Fibroblast of skin of right biceps (primary cell): ENCODE measurements at places on chromosomes 12 and 14.

DNA sequence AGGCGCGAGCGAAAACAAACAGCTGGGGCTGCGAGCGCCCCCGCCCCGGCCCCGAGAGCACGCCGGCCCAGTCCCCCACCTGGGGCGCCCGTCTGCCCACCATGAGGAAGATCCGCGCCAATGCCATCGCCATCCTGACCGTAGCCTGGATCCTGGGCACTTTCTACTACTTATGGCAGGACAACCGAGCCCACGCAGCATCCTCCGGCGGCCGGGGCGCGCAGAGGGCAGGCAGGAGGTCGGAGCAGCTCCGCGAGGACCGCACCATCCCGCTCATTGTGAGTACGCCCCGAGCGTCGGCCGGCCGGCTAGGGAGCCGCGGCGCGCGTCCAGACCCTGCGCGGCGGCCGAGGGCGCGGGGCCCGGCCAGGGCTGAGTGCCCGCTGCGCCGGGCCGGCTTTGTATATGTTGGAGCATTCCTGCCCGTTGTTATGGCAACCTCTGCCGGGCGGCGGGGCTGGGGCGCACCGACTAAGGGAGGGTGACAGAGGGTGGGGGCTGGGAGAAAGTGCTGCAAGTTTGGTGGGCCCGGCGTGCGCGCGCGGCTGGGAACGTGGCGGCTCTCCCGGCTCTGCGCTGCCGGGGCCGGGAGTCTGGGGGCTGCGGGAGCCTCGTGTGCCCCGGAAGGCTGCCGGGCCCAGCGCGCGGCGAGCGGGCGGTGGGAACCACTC, 367 bp downstream of the GALNT16 start:
- no peak for DNase-seq

DNA sequence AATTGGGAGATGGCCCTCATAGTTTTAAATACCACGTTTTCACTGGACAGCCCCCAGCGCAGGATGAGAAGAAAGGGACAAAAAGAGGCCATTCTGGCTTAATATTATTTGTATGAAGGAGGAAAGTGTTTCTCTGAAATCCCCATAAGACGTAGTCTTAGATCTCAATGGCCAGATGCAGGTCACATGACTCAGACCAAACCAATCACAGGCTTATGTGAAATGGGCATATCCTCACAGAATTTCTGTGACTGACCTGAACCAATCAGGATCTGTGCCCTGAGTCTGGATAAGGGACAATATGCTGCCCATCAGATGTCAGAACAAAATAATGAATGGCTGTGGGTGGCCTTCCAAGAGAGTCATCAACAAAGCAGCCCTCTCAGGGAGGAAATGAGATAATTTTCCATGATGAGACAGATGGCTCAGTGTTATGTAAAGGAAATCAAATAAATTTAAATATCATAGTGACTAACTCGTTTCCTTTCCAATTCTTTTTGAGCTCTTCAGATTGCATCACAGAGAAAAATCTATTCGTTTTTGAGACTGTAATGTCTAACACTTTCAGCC, 1009.5 kb upstream of the TMEM132C start:
- DNase-seq = peak; percentile 70

DNA sequence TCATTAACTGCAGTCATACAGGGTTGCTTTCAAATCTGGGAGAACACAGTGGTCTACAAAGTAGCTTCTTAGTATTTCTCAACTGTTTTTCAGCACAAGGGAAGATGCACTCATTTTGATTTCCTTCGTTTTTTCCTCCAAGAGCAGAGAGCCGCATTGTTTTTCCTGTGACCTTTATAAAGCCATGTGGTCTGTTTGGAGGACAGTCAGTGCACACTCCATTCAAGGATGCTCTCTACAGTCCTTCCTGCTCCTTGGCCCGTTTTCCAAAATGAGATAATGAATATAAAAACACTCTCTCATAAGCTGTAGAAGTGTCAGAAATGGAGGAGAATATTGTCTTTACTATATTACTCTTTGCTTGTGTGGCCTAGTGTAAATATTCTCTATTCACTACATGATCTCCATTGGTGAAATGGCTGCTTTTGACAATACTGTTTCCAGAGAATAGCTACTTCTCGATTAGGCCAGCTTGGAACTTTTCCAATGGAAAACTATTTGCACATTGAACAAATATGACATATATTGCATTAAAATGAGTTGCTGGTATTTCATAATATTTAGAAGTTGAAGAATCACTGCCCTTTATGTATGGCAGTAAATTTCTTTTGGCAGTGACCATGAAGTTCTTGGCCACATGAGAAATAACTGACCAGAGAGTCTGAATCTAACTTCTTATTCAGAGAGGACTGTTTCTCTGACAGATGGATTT, 393.1 kb upstream of the RGS6 start:
- peak; percentile 59 for DNase-seq

DNA sequence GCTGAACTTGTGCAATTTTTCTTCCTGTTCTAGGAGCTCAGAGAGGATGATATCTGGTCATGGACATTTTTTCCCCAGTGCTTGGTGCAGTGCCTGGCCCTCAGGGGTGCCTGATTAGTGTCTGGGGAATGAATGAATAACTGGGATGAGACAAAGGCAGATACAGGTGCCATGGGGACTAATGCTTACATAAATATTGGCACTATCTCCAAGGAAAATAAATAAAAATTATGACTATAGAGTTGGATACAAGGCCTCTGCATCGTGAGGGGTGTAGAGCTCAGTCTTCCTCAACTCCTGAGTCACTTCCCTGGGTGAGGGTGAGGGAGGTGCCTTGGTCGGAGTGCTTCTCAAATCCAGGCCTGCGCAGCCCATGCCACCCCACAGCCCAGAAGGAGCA, 188.6 kb downstream of the KCNA5 start:
- no peak for DNase-seq

- DNase-seq = no peak
These were observed 124.3 kb downstream of the AACS start for GRCh38 chr12:125189502-125189901.

DNA sequence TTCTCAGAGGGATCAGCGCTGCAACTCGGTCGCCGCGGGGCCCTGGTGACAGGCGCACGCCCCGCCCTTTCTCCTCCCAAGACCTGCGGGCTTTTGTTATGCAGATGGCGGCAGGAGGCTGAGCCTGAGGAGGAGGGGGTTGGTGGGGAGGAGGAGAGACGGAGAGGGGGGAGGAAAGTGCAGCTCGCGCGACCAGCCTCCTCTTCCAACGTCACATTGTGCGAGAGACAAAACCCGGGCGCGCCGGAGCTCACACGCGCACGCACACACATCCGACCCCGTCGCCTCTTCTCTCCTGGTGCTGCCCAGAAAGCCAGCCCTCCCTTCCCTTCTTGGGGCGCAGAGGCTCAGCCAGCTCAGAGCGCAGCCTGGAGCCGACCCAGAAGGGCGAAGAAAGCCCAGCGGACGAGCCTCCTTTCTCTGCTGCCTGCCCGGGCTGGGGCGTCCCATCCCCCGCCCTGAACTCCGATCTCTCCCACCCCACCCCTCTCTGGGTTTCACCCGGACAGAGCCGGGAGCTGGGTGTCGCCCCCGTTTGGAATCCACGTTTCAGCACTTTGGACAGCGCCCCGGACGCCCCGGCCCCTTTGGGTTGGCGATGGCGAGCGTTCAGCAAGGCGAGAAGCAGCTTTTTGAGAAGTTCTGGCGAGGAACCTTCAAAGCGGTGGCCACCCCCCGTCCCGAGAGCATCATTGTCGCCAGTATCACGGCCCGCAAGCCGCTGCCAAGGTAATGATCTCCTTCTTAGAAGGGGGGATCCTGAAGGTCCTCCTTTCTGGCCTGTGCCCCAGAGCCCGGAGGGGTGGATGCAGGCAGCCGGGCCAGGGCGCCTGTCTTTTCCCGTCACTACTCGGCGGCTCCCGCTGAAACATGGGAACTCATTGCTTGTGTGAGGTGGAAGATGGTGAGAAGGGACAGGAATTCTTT, at the start of gene SRRM4:
Gene SRRM4, plus strand, starts transcription at position 257 of the 927 bp plus-strand sequence. Its CDS starts 342 bp downstream, at position 599.
- no peak for DNase-seq
